ENCODE measurements at places on chromosomes 2 and 18.

DNA sequence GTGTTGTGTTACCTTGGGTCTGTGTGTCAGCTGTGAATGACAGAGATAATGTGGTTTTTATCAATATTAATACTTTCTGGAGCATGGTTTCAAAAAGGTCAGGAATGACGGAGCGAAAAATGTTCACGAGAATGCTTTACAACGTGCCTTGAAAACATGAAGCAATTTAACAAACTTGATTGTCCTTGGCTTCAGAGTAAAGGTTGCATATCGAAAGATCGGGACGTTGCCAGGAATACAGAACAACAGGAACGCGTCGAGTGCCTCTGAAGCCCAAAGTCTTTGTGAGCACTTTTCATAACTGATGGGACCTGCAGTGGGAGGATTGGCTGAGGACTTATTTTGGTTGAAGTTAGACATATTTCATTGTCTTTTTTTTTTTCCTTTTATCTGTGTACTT, 206.1 kb downstream of the ZNF407 start:
- DNase-seq: no peak

GRCh38 chr18:47821314-47821713, 109.1 kb downstream of the SMAD2 start:
- DNase-seq: no peak

DNA sequence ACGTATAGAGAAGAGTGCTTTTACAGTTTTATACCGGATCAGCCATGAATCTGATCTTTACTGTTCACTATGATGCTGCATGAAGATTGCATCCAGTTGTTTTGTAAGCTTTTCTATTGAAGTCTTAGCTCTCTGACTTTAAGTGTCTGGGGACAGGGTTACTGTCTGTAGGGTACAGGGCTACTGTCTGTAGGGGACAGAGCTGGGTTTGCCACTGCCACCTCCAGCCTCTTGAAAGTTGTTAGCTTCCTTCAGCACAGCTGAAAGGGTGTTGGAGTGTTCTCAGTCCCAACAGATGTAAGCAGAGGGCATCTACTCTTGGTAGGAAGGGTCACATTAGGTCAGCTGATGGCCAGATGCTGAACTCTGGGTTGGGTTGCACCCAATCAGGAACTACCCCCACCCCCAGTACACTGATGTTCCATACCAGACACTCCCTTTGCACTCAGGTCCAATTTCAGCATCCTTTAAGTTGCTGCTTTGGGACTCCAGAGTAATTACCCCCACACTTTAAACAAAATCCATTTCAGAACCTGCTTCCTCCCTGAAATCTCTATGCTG, 58.0 kb downstream of the MYL12B start:
- DNase-seq: no peak

- no peak for DNase-seq
Observed at GRCh38 chr18:62632788-62633455, 82.4 kb upstream of the PHLPP1 start.

GRCh38 chr2:68974251-68974650, at the start of gene GKN1:
Gene GKN1, plus strand, starts transcription at chr2:68974636. Its CDS starts 42 bp downstream, at chr2:68974678.
- no peak for DNase-seq

DNA sequence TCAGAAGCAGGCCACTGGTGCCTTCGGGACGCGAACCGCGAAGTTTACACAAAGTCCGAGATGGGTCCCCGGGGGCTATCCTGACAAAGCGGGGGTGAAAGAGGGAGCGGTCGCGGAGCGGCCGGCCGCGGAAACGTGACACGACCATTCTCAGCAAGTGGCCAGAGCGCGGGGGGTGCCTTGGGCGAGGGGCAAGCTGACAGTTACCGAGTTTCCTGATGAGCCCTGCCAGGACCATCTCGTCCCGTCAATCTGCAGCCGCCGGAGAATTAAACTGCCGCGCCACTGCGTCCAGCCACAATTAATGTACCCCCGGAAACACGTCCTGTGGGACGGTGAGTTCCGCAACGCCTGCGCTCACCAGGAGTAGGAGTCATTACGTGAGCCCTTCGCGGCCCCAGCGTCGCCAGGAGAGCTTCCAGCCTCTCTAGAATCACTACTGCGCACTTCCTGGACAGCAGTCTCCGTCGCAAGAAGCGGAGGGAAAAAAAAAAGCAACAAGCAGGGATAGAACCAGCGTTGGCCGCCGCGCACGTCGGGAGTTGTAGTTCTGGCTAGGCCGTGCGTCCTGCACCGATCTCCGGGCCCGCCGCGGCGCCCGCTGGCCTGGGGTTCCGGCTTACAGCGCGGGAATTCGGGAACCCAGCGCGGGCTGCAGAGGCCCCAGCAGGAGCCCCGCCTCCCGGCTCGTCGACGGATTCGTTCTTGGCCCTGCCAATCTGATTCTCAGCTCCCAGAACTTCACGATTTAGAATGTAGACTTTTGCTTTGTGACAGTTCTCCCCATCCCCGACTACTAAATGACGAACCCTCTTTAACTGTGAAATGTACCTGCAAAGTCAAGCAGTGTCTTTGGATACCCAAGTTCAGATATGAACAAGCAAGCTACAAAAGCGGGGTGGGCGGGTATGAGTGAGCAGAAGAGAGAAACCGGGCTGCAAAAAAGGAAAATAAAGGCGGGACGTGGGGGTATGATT, at the start of gene RTTN:
RTTN (minus strand) TSS at position 267 of the 977 bp plus-strand sequence; CDS start at position 238, 29 bp downstream.
- peak; percentile 90 for DNase-seq

GRCh38 chr2:33145459-33145858, 198.7 kb downstream of the LTBP1 start:
- DNase-seq: no peak

All from right renal pelvis (tissue), 4 donors.